Activated CD8-positive, alpha-beta T cell treated with anti-CD3 and anti-CD28 coated beads for 36 hours (primary cell): ENCODE measurements at places on chromosomes 7 and 10. TPM values are rescaled to one million over a fixed set of nuclear protein-coding genes. Genes with fewer than 3 reads are reported as not detected.

GRCh38 chr10:97063983-97064837, 121.5 kb downstream of the SLIT1 start:
- no peak for DNase-seq

- DNase-seq, result no peak
Observed at GRCh38 chr10:71502851-71503250, 106.1 kb downstream of the CDH23 start.

- no peak for DNase-seq
Observed at GRCh38 chr7:48497521-48497920, 326.3 kb downstream of the ABCA13 start.

GRCh38 chr10:27792216-27792615, 46.6 kb upstream of the MKX start:
- DNase-seq, result no peak

GRCh38 chr10:110357252-110357780, 52.6 kb upstream of the SMNDC1 start:
- DNase-seq, result peak; percentile 77

DNA sequence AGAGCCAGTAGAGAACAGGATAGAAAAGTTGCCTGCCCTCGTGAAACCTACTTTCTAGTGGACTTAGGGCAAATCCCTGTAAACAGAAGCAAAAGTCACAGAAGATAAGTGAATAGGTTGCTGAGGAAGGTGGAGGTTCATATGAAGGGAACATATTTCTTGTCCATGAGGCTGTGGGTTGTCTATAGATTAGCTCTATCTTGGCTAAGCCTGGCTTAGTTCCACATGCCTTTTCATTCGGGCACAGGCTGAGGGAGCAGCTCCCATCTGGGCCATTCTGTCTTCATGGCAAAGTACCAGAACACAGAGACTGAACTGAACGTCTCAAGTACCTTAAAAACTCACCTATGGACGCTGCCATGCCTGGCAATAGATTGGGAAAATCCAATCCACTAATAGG, 45.3 kb downstream of the BZW2 start:
- no peak for DNase-seq

DNA sequence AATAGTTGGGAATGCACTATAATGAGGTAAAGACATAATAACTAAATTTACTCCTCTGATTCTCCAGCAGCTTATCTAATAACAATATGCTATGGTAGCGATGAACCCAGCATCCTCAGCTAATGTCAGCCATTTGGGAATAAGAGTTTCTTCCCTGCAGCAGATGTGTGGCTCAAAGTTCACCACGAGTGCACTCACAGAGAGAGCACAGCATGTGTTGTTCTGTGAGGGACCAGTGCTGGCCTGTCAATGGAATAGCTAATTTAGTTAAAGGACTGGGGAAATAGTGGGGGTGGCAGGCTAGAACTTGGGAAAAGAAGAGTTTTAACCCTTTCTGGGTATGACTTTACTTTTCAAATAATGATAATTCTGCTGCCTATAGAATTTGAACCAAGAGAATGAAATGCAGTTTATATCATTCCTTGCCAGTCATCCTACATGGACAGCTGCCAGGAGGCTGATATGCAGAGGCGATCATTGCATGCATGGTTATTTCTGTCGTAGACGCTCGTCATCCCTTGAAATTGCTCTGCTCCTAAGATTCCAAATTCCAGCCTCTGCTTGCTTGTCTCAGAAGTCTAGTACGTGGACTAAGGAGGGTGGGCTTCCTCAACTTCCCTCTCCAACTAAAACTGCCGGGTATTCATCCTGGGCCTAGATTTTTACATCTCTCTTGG, 355.6 kb downstream of the RNLS start:
- DNase-seq, result no peak

DNA sequence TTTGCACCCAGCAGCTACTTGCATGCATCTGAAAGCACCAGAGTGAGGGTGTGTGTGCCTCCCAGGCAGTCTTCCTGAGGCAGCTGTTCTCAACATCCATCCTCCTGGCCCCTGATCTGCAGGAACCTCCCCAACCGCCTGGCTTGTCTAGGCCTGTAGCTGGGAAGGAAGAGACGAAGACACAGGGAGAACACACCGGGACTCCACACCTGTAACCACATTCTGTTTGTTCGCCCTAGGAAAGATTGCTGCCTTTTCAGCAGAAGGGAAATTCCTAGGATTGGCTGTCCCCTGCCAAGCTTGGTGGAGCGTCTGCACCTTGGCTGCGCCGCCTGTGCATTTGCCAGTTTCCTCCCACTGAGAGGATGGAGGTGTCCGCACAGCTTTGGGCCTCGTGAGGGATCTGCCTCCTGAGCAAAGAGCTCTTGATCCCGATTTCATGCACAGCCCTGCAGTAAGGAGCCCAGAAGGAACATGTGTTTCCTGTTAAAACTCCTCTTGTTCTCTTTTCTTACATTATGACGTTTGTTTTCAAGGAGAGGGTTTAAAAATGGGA, 154.6 kb downstream of the TPST1 start:
- no peak for DNase-seq

GRCh38 chr7:24862461-24862860, 105.2 kb upstream of the GSDME start:
- DNase-seq, result no peak

GRCh38 chr10:70523057-70523456, 44.5 kb downstream of the PALD1 start:
- no peak for DNase-seq

GRCh38 chr7:41113719-41114118, 589.2 kb downstream of the INHBA start:
- DNase-seq, result no peak

DNA sequence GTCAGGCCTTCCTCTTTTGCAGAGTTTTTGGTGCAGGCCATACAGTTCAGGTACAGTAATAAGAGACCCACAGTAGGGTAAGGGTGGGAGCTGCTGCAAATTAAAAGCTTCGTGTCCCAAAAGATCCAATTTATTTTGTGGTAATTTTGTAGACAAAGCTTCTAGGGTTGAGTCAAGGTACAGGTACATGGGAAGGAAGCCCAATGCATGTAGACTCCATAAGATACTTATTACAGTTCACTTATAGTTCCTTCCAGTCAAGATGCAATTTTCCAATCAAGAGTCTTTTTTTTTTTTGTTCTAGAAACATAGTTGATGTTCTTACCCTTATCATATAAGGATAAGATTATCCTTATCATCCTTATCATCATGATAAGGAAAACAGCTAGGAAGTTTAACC, at the start of gene TAS2R4:
TAS2R4 (plus strand) TSS at position 301 of the 400 bp plus-strand sequence. CDS start 1,815 bp downstream, outside the sequence.
- DNase-seq, result no peak

DNA sequence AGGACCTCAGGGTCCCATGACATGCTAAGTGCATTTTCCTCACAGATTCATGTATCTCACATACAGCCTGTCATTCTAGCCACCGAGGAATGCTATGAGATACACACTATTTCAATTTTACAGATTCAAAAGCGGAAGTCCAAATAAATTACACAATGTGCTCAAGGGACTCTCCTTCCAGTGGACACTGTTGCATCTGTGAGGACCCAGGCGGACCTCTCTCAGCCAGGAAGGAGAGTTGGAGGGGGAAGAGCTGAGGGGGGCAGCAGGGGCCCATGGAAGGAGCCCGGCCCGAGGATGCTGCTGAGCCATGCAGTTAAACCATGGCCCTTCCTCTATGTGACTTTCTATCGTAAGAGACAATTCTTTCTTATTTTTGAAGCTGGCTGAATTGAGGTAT, 93.6 kb downstream of the VOPP1 start:
- DNase-seq, result no peak

DNA sequence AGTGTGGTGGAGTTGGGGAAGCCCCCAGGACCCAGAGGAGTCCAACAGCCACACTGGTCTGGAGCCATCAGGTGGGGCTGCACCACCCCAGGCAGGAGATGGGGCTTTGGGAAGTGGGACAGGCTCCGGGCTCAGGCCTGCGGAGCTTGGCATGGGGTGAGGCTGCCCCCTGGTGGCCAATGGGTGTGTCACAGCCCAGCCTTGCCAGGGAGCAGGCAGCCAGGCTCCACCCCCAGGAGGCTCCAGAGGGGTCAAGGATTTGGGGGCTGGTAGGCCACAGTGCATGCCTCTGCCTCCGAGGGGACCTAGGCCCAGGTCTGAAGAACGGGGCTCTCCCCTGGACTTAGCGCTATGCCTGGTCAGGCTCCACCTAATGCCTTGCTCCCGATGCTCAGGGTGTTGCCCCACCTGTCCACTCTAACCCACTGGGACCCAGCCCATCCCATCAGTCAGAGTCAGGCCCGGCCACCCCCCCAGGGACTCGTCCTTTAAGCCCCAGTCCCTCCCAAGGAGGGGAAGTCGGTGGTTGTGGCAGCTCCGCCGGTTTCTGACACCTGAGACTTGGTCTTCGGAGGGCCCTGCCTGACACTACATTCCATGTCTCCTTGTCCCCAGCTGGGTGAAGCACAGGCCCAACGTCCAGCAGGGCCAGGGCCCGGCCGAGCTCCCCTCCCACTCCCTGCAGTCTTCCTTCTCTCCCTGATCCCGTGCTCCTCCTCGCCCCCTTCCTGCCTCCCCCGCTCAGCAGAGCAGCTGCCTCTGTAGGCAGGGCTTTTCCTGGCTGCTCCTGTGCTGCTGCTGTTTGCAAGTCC, 11.3 kb upstream of the SAMD8 start:
- DNase-seq, result peak; percentile 85

GRCh38 chr7:48040944-48041652, 5.8 kb downstream of the C7orf57 start:
- peak; percentile 20 for DNase-seq

DNA sequence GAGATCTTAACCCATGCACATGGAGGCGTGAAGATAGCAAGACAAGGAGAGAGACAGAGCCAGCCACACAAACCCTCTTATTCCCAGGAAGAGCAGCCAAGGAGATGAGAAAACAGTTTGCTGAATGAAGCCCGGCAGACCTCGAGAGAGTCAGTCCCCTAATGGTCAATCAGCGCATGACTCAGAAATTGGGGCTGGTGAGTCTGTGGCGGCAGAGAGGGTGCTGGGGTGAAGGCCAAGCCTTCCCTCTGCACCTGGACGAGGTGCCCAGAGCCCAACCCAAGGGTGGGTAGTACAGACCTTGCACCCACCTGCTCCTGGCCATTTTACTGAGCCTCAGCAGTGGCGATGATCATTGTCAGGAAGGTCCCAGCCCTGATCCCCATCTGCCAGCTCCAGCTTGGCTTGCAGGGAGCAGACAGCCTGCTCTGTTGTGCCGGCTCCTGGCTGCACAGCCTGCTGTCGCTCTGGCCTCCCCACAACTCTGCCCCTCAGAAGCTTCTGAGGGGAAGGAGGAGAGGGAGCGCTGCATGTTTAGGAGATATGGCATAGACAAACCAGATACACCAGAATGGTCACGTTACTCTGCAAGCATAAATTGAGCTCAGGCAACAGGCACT, 256.6 kb downstream of the RPS24 start:
- DNase-seq, result no peak

DNA sequence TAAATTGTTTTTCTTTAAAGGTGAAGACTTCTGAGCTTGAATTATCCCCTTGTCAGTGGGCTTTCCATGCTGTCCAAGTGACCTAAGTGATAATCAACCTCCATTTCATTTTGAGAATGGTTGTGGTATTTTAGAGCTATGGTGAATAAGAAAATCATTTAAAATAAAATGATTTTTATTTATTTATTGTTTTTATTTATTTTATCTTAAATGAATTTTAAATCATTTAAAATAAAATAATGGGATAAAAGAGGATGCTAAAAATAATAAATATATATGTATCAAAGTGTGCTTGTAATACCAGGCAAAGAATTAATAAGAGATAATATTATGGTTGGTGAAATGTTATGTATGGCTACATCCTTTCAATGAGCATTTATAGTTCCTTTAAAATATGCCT, 24.5 kb downstream of the CAV1 start:
- DNase-seq, result no peak

DNA sequence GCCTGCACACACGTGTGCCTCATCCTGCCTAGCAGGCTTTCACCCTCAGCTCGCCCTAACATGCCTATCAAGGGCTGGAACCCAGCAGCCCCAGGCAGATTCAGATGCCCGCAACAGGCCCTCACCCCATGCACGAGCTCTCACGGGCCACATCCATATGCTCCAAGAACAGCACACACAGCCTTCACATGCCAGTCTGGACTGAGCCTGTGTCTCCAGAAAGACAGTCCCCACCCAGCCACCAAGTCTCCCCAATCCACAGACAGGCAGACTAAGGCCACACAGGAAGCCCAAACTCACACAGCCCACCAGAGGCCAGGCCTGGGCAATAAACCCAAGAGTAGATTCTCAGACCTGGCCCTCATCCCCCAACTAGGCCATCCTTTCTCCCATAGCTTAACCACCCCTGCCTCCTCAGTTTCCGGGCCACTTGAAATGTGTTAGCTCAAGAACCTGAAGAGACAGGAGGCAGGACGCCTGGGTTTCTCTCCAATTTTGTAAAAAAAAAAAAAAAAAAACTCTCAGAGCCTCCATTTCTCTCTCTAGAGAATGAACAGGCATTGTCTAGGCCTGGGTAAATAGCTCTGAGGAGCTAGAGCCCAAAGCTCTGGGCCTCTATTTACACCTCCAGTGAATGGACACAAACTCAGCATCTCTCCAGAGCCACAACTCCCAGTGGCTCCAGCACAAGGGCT, 6.8 kb downstream of the LDB1 start:
- DNase-seq, result peak; percentile 47

DNA sequence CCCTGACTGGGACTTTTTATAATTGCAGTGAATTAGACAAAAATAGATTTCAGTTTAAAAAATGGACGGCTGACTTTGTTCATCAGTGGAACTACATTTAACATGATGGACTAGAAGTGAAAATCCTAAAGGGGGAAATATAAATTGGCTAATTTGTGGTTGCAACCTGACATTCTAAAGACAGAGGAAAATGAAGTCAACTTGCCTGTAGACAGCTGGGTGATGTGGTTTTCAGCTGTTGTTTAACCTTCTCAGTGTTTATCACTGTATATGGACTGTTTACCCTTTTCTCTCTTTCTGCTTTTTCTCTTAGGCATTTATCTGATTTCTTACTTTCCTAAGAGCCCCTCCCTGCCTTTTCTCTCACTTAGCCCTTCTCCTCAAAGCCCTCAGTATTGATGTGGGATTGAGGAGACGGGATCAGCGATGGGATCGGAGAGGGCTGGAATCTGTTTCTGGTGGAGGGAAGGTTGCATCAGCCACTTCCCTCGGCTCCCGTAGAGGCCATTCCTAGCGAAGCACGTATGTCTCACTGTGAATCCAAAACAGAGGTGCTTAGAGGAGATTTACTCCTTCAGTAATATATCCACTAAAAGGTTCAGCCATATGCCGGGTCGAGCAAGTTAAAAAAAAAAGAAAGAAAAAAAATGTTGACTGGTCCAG, 109.0 kb upstream of the KLF6 start:
- DNase-seq, result no peak

DNA sequence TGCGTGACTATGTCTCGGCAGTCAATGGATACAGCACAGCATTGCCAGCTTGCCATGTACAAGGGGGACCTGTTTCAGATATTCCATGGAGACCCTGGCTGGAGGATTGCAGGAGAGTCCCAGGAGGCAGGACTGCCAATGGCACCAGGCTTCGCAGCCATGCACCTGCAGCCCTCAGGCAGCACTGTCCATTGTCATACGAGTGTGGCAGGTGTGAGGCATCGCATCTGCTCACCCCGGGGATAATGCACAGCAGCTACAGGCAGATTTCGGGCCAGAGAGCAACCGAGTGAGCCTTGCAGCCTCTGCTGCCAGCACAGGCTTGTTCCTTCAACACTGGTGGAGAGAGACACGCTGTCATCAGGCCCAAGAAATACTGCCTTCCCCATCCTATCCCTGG, 415.1 kb downstream of the PAXIP1 start:
- DNase-seq, result no peak

PON1 gene
- not detected for total RNA-seq

PAPOLB gene
- not detected for total RNA-seq

SDK1 gene
- 0.78 TPM for total RNA-seq

MYH16 gene
- total RNA-seq, result not detected

PDE1C gene
- total RNA-seq, result not detected

AEBP1 gene
- 29.1 TPM for total RNA-seq

ZNF800 gene
- total RNA-seq, result 31.1 TPM

ANKMY2 gene
- total RNA-seq, result 10.5 TPM

OR6V1 gene
- total RNA-seq, result not detected
